ENCODE measurements at places on chromosomes 4 and X. TPM values are rescaled to one million over a fixed set of nuclear protein-coding genes. Genes with fewer than 3 reads are reported as not detected.

The MFAP3L gene
- 11.4 TPM for total RNA-seq

The SH3TC1 gene
- total RNA-seq = 35.4 TPM

The MAOB gene
- total RNA-seq = 47.0 TPM

The EOLA1 gene
- total RNA-seq = 13.4 TPM

The RTL9 gene
- 2.9 TPM for total RNA-seq

The MYOZ2 gene
- 0.10 TPM for total RNA-seq

The CSAG3 gene
- not detected for total RNA-seq
